T-helper 2 cell (primary cell): ENCODE measurements at places on chromosomes 5 and 9.

DNA sequence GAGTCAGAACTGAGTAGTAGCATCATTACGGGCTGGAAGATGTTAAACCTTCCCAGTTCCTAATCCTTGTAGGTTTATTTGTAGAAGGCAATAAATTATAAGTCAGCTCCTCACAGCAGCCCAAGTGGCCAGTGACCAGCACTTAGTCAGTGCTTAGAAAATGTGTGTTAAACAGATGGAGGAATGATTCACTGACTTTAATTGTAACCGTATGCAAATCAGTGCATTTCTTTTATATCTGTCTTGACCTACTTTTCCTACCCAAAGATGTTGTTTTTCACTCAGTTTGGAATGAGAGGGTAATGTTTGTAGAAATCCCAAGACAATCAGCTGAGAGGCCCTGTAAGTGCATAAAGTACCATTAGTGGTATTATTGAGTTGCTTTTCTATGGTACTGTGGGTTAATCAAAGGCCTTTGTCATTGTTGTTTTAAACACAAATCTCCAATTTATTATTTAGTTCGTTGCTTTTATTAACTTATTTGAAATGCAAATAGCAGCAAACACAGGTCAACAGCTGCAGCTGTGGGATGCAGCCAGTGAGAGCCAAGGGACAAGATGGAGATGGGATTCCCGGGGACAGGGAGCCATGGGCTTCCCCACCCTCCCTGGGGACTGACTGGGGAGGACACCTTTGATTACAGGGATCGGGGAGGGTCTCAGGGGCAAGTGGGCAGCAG, 49.8 kb downstream of the MAP1B start:
- no peak for DNase-seq

DNA sequence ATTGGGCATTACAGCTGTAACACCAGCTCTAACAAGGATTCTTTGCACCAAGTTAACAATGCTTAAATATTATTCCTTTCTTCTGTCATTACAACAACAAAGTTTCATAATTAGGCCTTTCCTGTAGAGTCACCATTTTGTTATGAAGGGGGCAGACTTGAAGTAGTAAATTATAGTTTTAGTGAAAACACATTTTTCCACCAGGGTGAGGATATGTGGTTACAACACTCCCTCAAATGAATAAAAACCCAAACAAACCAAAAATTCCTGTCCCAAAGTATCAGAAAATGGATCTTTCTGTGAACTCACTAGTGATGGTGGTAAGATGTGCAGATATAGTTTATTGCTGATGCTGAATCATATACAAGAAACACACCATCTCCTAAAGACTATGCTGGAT, 250.5 kb upstream of the TUT7 start:
- DNase-seq: no peak

DNA sequence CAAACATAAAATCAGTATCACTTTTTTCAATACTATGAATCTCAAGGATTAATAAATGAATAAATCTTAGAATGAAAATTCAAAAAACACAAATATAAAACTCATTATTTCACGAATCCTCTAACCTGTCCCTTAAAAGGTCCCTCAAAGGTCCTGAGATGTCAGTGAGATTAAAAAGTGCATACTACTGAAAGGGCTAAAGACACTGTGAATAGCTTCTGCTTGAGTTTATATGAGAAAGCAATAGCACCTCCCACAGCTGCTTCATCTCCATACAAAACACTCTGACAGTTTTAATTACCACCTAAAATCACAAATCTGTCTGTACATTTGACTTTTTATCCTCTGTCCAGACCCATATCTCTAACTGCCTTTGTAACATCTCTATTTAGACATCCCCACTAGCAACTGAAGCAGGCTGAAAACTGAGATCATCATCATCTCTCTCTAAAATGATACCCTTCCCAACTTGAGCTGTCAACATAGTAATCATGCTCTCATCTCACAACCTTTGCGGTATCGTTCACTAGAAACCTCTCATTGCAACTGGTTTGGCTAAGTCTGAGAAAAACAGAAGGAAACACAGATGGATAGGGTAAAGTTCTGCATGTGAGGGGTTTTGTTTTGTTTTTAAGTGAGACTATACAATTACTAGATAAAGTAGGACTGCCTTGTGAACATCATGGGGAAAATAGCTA, 56.3 kb downstream of the TBCA start:
- DNase-seq: no peak

DNA sequence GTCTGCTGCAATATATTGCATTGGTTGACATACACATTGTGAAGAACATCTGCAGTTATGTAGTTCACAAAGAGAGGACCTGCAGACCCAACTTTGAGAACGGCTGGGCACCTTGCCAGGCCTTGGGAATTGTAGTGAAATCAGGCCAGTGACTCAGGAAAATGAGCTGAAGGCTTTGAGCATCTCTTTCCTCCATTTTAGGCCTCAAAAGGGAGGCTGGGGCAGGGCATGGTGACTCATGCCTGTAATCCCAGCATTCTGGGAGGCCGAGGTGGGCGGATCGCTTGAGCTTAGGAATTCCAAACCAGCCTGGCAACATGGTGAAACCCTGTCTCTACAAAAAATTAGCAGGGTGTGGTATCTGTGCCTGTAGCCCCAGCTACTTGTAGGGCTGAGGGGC, 1.4 kb upstream of the IPPK start:
- DNase-seq: no peak

GRCh38 chr5:154278186-154278585, 87.7 kb downstream of the GALNT10 start:
- no peak for DNase-seq

DNA sequence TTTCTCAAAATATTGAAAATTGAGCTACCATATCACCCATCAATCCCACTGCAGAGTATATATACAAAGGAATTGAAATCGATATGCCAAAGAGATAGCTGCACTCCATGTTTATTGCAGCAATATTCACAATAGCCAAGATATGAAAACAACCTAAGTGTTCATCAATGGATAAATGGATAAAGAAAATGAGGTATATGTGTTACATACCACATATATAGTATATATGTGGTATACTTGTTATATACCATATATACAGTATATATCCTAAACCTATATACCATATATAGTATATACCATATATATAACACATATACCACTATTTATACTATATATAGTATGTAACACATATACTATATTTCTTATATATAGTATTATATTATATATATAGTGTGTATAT, 313.3 kb downstream of the ZNF608 start:
- DNase-seq: no peak

GRCh38 chr5:56674441-56674840, 140.9 kb upstream of the MAP3K1 start:
- no peak for DNase-seq
